ENCODE measurements at places on chromosomes 5 and 9.

- DNase-seq, result no peak
Measured at GRCh38 chr5:133199417-133200178, 147.8 kb downstream of the HSPA4 start.

GRCh38 chr5:142500227-142500905 is 175.5 kb upstream of the SPRY4 start:
- no peak for DNase-seq

DNA sequence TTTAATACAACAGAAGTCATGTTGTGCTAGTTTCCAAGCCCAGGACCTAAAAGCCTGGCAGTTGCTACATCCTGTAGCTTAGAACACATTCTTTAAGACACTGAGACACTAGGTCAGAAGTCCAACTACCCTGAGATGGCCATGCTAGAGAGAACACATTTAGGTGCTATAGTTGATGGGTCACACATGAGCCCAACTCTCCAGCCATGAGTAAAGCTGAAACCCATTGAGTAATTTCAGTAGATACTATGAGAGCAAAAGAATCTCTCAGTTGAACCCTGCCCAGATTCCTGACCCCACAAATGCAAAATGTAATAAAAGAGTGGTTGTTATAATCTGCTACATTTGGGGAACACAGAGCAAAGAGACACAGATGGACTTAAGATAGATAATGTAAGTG is 164.4 kb downstream of the SEMA5A start:
- DNase-seq, result no peak

GRCh38 chr5:103703617-103704016 is 141.0 kb upstream of the NUDT12 start:
- no peak for DNase-seq

- no peak for DNase-seq
Measured at GRCh38 chr5:137932800-137933199, 43.5 kb downstream of the PKD2L2 start.

GRCh38 chr5:168328814-168329213 is 37.4 kb downstream of the WWC1 start:
- DNase-seq, result no peak

GRCh38 chr5:91885291-91886265 is 502.5 kb upstream of the ARRDC3 start:
- DNase-seq, result no peak

DNA sequence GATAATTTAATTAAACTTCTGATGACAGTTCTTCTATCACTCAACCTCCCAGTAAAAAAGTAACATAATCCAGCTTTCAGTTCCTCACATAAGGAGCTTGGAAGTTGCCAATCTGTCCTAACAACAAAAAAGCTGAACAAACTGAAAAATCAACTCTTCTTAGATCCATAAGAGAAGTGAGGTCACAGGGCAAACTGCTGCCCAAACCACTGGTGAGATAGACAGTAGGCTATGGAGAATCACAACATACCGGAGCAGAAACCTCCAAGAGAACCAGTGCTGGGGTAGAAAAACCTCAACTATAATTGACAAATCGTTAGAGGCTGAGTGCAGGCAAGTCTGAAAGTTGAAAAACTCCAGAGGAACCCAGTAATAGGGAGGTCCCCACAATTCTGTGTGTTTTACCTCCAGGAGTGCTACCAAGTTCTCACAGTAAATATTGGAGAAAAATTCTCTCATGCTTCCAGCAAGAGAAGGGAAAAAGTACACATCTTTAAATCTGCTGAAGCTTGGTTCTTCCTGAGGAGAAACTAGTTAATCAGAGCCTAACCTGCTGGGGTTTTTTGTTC is 300.0 kb downstream of the PDE4D start:
- DNase-seq, result no peak

DNA sequence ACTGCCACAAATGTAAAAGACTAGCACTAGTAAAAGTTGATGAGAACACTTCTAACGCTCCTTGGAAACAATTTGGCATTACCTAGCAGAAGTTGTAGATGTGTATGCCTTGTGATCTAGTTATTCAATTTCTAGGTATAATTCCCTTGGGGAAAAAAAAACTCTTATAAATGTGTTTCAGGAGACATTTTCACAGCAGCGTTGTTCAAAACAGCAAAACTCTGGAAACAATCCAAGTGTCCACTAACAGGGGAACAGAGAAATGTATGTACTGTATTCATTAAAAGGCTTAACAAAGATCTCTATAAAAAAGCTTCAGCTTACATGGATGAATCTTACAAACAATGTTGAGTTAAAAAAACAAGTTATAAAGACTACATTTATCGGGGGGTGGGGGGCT is 30.4 kb downstream of the NR3C1 start:
- no peak for DNase-seq

DNA sequence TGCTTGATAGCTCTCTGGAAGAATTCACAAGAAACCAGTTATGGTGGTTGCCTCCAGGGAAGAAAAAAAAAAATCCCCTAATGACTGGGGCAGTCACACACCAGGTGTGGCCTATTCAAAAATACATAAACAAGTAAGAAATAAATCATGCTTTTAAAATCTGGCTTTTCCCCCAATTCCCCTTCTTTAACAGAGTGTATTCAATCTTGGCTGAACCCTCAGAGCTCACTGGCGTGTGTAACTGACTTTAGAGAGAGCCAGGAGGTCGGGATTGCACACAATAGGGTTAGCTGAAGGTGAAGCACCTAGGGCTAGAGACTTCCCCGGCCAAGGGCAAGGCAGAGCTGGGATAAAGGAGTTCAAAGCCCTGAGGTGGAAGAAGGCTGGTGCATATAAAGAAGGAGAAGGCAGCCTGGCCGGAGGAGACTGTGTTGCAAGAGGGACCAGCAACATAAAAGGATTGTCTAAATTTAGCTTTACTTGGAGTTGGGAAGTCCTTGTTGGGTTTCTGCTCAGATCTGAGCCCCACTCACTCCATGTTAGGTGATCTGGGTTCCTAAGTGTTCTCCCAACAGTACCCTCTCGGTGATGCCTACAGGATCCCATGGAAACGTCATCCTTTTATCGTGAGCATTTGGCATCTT is 19.7 kb downstream of the FNBP1 start:
- no peak for DNase-seq

GRCh38 chr5:77353251-77353650 is 138.9 kb downstream of the WDR41 start:
- DNase-seq, result no peak

GRCh38 chr9:131624636-131625507 is 79.5 kb downstream of the PRRT1B start:
- DNase-seq, result no peak

- no peak for DNase-seq
Measured at GRCh38 chr5:136382791-136383190, 17.4 kb upstream of the TRPC7 start.

DNA sequence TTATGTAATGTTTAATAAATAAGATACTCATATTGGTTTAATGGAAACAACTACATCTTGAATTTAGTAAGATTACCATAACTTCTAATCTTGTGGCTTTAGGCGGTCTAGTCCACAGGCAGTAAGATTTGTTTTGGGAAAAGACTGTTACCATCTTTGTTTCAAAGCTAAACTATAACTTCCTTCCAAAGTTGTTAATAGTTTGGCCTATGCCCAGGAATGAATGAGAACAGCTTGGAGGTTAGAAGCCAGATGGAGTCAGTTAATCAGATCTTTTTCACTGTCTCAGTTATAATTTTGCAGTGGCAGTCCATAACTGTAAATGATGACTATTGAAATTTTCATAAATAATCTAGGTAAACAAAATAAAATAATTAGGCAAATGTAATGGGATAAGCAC is 241.8 kb upstream of the KLF9 start:
- no peak for DNase-seq

DNA sequence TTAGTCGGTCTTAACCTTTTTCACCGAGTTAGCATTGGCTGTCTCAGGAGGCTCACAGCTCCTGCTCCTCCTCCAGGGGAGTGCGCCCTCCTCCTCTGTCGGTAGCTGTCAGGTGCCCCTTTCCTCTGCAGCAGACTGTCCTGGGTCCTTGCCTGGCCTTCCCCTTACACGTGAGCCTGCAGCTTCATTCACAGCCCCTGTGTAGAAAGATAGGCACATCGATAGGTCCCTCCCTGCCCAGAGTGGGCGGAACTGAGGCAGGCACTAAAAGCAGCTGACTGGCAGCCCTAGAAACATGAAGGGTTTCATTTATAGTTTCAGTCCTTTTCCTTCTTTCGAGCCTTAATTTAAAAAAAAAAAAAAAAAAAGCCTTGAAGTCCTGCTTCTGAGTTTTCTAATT is 17.2 kb downstream of the TENT4A start:
- DNase-seq, result no peak

GRCh38 chr9:109319626-109320241 is 1.1 kb downstream of the EPB41L4B start:
- DNase-seq, result no peak

- DNase-seq, result no peak
Measured at GRCh38 chr5:31639481-31640411, 815 bp downstream of the PDZD2 start.

GRCh38 chr5:71697967-71698366 is 21.1 kb upstream of the CARTPT start:
- DNase-seq, result no peak

DNA sequence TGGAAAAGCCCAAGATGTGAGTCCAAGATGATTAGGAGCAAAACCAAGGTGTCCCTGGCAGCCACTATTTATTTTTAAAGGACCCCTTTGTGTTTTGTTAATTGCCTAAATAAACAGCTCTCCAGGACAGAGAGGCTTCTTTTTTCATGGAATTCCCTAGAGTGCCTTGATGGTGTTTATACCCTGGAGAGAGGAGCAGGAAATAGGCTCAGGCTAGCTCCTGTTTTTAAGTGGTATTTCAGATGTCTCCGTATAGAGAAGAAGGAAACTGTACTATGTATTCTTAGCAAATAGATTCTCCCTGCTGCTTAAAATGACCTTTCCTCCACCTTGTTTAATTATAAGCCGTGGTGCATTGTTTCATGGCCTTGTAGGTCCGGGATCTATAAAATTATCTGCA is 292.4 kb downstream of the CD180 start:
- DNase-seq, result no peak

GRCh38 chr5:127031863-127032232 is 1.5 kb upstream of the MARCHF3 start:
- DNase-seq, result no peak

GRCh38 chr5:173592050-173592669 is 24.3 kb downstream of the BOD1 start:
- no peak for DNase-seq

GRCh38 chr5:137245438-137245837 is 253.7 kb downstream of the SPOCK1 start:
- no peak for DNase-seq

- DNase-seq, result no peak
Measured at GRCh38 chr9:94623253-94623652, 16.1 kb downstream of the FBP1 start.

GRCh38 chr5:165224366-165225045 is 1719.1 kb downstream of the MAT2B start:
- no peak for DNase-seq

DNA sequence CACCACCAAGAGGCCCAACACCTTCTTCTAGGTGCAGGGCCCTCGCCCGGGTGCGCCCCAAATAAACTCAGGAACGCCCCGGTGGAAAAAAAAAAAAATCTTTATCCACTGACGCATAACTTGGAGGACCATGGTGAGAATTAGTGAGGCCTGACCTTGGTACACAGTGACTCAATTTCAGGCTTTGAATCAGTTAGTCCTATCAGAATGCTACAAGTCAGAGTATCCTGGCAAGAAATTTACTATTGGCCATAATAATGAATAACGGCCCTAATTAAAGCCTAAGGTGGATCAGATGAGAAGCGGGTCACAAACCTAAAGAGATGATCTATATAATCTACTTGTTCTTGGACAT is 914.2 kb upstream of the DMAC1 start:
- DNase-seq, result no peak

DNA sequence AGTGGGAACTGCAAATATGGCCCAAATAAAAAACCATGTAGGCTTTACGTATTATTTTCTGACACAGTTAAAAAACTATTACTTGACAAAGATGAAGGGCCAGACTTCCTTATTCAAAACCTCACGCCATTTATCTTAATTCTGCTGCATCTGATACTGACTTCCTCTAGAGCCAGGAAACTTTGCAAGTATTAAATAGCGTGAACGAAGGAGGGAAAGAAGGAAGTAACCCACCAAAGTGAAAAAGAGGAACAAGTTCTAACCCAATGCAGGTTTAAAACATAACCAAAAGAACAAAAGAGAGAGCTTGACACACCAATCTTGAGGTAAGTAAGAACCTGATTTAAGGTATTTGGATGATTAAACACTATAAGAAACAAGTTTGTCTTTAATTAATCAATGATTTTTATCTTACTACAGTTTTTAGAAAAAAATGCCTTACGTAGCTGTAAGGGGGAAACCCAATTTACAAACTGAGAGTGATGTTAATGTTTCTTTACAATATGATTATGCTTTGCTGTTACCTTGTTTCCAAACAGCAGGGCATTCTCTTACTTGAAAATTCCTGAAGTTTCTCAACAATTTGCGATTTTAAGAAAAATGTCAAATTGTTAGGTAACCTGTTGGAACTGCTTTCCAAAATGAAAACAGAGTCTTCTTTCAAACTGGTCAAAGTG is at the start of gene GAPT:
Gene GAPT (plus strand): TSS at position 220 of the 677 bp plus-strand sequence. CDS start 3,102 bp downstream, outside the sequence.
- no peak for DNase-seq

DNA sequence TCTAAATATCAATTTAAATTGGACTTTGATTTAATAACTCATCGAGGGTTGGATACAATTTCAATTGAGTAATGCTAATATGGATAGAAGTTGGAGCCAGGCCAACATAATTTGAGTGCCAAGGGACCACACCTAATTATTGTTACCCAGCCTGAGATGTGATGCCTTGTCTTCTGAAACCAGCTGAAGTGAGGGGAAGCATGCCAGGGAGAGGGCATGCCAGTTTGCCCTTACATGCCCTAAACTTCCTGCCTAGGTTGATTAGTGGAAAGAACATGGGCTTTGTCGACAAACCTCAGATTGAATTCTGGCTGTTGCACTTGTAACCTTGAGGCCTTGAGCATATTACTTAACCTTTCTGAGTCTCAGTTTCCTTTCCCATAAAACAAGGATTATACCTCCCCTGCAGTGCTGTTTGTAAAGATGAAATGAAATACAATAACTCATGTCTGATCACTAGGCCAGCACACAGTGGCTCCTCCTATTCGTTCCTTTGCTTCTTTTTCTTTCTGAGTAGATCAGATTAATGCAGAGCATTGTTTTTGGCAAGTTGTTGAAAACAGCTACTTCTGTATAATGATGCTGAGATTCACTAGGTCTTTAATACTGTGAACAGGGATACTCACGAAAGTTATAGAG is 412.8 kb downstream of the TLE4 start:
- no peak for DNase-seq

GRCh38 chr9:81530310-81530810 is 159.0 kb downstream of the TLE1 start:
- DNase-seq, result no peak

DNA sequence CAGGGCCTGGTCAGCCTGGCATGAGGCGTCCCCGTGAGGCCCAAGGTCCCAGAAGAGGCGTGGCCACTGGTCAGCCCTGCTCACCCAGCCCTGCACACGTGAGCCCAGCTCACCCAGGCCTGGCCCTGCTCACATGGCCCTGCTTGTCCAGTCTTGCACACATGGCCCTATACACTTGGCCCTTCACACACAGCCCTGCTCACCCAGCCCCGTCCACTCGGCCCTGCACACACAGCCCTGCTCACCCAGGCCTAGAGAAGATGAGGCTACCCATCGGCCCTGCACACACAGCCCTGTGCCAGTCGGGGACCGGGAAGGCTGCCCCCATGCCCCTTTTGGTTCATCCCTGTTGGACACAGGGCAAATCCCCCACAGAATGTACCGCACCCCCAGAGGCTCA is 28.4 kb downstream of the ZDHHC11B start:
- DNase-seq, result no peak

Data from activated CD8-positive, alpha-beta memory T cell treated with anti-CD3 and anti-CD28 coated beads for 1 hour (primary cell).